Naive B cell (primary cell): ENCODE measurements at places on chromosomes 11 and 22. TPM values are rescaled to one million over a fixed set of nuclear protein-coding genes. Genes with fewer than 3 reads are reported as not detected.

The SLC22A6 gene
- not detected for polyA plus RNA-seq

DNA sequence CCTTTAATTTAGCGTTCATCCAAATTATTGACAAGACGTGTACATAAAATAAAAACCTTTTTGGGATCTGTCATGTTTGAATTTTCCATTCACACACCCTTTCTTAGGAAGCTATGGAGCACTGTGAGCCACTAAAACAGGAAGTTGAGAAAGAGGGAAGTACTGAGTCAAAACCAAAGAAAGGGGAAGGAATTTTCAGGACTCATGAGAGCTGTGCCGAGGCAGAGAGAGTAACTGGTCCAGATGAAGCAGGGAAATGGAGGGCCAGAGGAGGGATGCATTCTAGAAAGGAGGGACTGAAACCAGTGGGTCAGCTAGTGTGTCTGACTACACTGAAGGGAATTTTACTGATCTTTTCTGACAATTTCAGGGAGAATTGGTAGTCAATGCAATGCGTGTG, 24.9 kb downstream of the APLP2 start:
- peak overlapping the region; percentile 2 for H3K27ac ChIP-seq
- H3K4me3 ChIP-seq = peak overlapping the region; percentile 40
- H3K27me3 ChIP-seq = no peaks in the 10 kb centered on the region
- H3K36me3 ChIP-seq = no peaks in the 10 kb centered on the region
- no peak for DNase-seq

GRCh38 chr11:47852053-47852452, 3.9 kb upstream of the NUP160 start:
- H3K36me3 ChIP-seq = no peaks in the 10 kb centered on the region
- no peaks in the 10 kb centered on the region for H3K27me3 ChIP-seq
- no peak for DNase-seq
- H3K4me1 ChIP-seq = peaks cover 53% of the 10 kb centered on the region
- H3K4me3 ChIP-seq = peak overlapping the region; percentile 65

The ACR gene
- not detected for polyA plus RNA-seq

DNA sequence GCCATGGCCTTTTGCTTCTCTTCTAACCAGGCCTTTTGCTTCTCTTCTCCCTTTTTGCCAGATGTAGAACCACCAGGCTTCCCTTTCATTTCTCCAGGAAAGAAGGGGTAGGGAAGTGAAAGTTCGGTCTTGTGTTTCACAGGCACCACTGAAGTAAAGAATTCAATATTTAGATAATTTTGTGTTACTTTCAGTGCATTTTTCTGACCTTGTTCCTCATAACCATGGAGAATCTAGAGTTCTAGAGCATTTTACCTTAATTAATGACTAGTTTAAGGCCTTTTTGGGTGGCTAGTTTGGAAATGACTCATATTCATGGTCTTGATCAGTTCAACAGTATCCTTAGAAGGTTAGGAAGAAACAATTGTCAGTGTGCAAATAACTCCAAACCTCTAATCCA, 22.7 kb downstream of the GRAMD1B start:
- DNase-seq = no peak
- H3K27me3 ChIP-seq = no peaks in the 10 kb centered on the region
- no peak overlapping the region for H3K27ac ChIP-seq
- H3K36me3 ChIP-seq = no peaks in the 10 kb centered on the region

The LGALS12 gene
- polyA plus RNA-seq = not detected

The AQP11 gene
- polyA plus RNA-seq = 1.3 TPM

DNA sequence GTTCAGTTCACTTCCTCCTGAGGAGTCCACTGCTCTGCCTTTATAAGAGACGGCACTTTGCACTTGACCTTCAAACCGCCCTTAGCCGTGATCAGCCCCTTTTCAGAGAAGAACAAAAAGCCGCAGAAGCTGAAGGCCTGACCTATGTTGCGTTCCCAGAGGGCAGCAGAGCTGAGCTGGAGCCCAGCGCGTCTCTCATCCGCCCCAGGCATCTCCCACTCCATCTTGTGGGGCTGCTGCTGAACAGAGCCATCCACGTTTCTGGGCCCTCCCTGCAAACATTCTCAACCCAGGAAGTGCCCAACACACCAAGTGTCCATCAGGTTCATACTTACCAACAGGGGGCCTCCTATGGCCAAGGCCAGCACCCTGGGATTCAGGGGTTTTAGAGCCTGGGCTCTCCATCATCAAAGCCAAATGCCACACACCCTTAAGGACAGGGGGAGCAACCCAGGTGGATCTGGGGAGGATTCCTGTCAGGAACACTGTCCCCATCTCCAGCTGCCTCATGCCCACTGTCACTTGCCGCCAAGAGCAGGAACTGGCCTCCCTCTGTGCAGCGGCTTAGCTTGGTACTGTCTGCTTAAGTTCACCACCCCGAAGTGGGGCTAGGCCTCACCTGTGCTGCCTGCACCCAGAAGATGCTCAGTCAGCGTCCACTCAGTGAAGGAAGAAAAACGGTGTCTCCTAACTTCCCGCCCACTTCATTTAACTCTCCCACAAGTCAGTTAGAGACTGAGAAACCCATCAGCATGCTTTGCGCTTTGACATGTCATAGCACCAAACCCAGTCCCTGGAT, 16.0 kb upstream of the EFCAB6 start:
- no peak overlapping the region for H3K27ac ChIP-seq
- no peaks in the 10 kb centered on the region for H3K4me1 ChIP-seq
- no peak for DNase-seq
- H3K36me3 ChIP-seq = no peaks in the 10 kb centered on the region
- H3K4me3 ChIP-seq = no peak overlapping the region

DNA sequence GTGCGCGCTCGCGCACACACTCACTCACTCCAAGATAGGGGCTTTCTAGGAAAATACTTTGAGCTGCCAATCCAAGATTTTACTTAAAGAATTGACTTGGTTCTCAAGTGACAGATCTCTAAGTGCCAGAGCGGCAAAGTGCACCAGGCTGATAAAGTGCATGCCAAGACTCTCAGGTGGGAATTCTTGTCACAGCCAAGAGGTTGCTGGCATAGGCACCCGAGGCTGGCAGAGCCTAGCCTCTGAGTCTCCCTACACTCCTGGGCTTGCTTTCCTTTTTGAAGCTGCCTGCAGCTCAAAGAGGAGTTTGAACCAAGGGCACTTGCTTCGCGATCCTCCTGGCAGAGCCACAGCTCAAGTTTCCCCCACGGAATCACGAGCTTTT, 2.5 kb upstream of the ADM start:
- peaks cover 16% of the 10 kb centered on the region for H3K27me3 ChIP-seq
- no peak for DNase-seq
- H3K4me3 ChIP-seq = peak overlapping the region; percentile 89
- H3K4me1 ChIP-seq = peaks cover 33% of the 10 kb centered on the region
- H3K36me3 ChIP-seq = no peaks in the 10 kb centered on the region

The SEC14L2 gene
- 0.84 TPM for polyA plus RNA-seq

DNA sequence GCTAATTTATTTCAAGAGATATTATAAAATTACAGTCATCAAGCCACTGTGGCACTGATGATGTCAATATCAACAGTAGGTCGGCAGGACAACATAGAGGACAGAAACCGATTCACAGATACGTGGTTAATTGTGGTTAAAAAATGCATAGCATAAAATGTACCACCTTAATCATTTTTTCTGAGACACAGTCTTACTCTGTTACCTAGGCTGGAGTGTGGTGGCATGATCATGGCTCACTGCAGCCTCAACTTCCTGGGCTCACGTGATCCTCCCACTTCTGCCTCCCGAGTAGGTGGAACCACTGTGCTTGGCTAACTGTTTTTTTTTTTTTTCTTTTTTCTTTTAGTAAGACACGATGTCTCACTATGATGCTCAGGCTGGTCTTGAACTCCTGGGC, 21.0 kb upstream of the TOLLIP start:
- no peak overlapping the region for H3K4me3 ChIP-seq
- no peak overlapping the region for H3K27ac ChIP-seq
- H3K27me3 ChIP-seq = peaks cover 15% of the 10 kb centered on the region
- peaks cover 9% of the 10 kb centered on the region for H3K36me3 ChIP-seq

The OR51T1 gene
- not detected for polyA plus RNA-seq

The MOGAT2 gene
- polyA plus RNA-seq = not detected

The MMP12 gene
- polyA plus RNA-seq = not detected

- H3K36me3 ChIP-seq = peaks cover 10% of the 10 kb centered on the region
- H3K27me3 ChIP-seq = no peaks in the 10 kb centered on the region
- no peak overlapping the region for H3K27ac ChIP-seq
- H3K4me1 ChIP-seq = peaks cover 6% of the 10 kb centered on the region
- H3K4me3 ChIP-seq = no peak overlapping the region
- DNase-seq = no peak
Observed at GRCh38 chr22:41459431-41459830, 9.1 kb downstream of the PHF5A start.

DNA sequence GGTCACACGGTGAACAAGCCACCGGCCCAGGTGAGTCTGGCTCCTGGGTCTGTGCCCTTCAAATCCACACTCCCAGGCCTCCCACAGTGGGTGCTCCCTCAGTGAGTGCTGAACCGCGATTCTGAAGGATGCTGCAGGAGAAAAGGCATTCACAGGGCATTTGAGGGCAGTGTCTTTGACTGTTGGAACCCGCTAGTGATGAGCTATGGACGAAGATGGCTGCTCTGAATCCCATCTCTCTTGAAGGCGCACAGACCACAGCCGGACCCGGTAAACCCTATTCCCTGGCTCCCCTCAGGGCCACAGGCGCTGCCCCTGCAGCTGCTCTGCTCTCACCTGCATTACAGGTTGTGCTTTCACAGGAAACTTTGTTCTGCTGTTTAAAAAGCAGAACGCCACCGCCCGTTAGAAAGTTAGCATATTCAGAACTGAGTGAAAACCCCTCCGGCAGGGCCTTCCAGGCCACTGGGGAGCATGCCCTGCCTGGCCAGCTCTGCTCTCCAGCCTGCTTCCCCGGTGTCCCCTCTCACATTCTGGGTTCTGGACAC, 3.2 kb downstream of the LRRC32 start:
- peaks cover 84% of the 10 kb centered on the region for H3K4me1 ChIP-seq
- H3K4me3 ChIP-seq = peak overlapping the region; percentile 77
- no peaks in the 10 kb centered on the region for H3K36me3 ChIP-seq
- peak overlapping the region; percentile 95 for H3K27ac ChIP-seq
- peaks cover 52% of the 10 kb centered on the region for H3K27me3 ChIP-seq

- no peak for DNase-seq
- H3K4me3 ChIP-seq = no peak overlapping the region
- H3K27me3 ChIP-seq = peaks cover 29% of the 10 kb centered on the region
- H3K36me3 ChIP-seq = peaks cover 9% of the 10 kb centered on the region
- H3K27ac ChIP-seq = no peak overlapping the region
- H3K4me1 ChIP-seq = peaks cover 11% of the 10 kb centered on the region
Observed at GRCh38 chr11:40291741-40292140, 1167.7 kb downstream of the LRRC4C start.

GRCh38 chr11:117255966-117256365, 23.5 kb downstream of the RNF214 start:
- H3K4me1 ChIP-seq = no peaks in the 10 kb centered on the region
- H3K27me3 ChIP-seq = no peaks in the 10 kb centered on the region
- no peak overlapping the region for H3K27ac ChIP-seq
- H3K4me3 ChIP-seq = no peak overlapping the region
- H3K36me3 ChIP-seq = peaks cover 19% of the 10 kb centered on the region

The SLC17A6 gene
- not detected for polyA plus RNA-seq

GRCh38 chr22:10780281-10780680, 4747.7 kb upstream of the OR11H1 start:
- DNase-seq = no peak
- H3K27me3 ChIP-seq = no peaks in the 10 kb centered on the region
- no peak overlapping the region for H3K4me3 ChIP-seq
- no peaks in the 10 kb centered on the region for H3K36me3 ChIP-seq

- H3K27ac ChIP-seq = no peak overlapping the region
- no peak for DNase-seq
- H3K4me3 ChIP-seq = no peak overlapping the region
- no peaks in the 10 kb centered on the region for H3K36me3 ChIP-seq
Observed at GRCh38 chr11:126039485-126040271, 23.0 kb downstream of the CDON start.

The VWCE gene
- 0.24 TPM for polyA plus RNA-seq
